Stimulated activated CD8-positive, alpha-beta memory T cell treated with anti-CD3 and anti-CD28 coated beads, Interleukin-7, amount 100 ng/mL, for 1 hour (primary cell): ENCODE measurements at places on chromosomes 4 and X.
A peak's percentile ranks its signal among the peaks of the same experiment; 100 is the strongest.

- no peak for DNase-seq
Measured at GRCh38 chrX:106726485-106727437, at the start of gene RNF128. TSS of gene RNF128 (plus strand) at chrX:106726701. CDS start at chrX:106726914, 213 bp downstream.

- DNase-seq, result no peak
Measured at GRCh38 chrX:118579417-118579816, 83.8 kb downstream of the DOCK11 start.

GRCh38 chr4:25258980-25259578 is 25.2 kb downstream of the PI4K2B start:
- DNase-seq, result no peak

DNA sequence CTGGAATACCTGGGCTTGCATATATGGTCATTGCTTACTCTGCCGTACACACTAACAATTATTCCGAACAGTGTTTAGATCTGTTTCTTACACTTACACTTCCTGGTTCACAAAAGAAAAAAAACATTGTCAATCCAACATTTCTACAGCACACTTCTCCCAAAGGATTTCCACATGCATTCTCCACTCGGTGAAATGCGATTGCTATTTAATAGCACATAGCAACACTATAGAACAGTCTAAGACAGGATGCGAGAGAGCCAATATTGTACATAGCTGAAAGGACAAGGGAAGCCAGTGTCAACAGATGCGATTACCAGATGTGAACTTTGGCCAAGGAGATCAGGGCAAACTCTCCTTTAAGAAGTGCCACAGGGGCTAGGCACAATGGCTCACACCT is 220.7 kb upstream of the GPC4 start:
- no peak for DNase-seq

- DNase-seq, result no peak
Measured at GRCh38 chrX:129741880-129742758, 3.3 kb downstream of the XPNPEP2 start.

- DNase-seq, result no peak
Measured at GRCh38 chr4:14924812-14925344, 77.4 kb upstream of the CPEB2 start.

DNA sequence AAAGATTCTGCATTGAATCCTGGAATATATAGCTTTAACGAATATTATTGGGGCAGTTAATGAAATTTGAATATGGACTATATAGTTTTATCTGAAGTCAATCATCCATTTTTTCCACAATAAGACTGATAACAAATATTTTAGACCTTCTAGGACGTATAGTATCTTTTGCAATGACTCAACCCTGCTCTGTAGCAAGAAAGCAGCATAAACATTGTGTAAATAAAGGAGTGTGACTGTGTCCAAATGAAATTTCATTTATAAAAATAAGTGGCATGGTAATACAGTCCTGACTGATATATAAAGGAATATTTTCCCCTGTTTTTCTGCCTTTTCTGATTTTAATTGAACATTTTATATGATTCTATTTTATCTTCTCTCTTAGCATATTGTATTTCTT is 947.7 kb upstream of the SLIT2 start:
- DNase-seq, result no peak

- DNase-seq, result no peak
Measured at GRCh38 chr4:6965329-6965728, 55.7 kb downstream of the TBC1D14 start.

DNA sequence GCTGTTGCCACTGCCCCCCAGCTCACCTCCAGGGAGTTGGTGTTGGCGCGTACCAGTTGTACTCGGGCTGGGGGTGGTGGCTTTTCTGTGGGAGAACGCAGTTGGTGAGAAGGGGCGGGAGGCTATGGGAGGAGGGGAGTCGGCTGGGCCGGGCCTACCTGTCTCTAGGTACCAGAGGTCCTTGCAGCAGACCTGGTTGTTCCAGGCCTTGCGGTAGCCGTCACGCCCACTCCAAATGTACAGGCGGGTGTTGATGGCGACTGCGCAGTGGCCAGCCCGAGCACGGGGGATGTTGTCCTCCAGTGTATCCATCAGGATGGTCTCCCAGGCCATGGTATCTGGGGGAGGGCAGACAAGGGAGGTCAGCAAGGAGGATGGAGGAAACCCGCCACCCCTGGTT is 11.5 kb downstream of the HCFC1 start:
- DNase-seq, result no peak

- DNase-seq, result no peak
Measured at GRCh38 chr4:156487107-156487506, 484.5 kb downstream of the PDGFC start.

- peak; percentile 66 for DNase-seq
Measured at GRCh38 chr4:10457255-10457801, at the start of gene ZNF518B. TSS of gene ZNF518B (minus strand) at chr4:10457426. CDS start at chr4:10446328, 11,098 bp downstream.
